ENCODE measurements at places on chromosomes 4 and X.
A peak's percentile ranks its signal among the peaks of the same experiment; 100 is the strongest.

DNA sequence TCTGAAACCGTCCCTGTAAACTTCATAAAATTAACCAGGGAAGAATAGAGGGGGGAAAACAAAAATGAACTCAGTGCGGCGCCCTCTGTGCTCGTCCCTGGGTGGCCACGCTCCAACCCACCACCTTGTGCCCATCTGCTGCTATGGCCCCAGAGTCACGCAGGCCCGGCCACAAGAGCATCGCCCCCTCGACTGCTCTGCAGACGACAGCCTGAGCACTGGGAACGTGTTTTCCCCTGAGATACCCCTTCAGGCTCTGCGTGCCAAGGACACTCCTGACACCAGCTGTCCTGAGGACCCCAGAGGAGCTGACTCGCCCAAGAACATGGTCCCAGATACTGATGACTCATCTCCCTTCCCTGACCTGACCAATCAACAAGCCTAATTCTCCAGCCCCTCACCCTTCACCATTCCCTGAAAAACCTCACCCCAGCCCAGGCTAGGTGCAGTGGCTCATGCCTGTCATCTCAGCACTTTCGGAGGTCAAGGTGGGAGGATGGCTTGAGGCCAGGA, 64.1 kb upstream of the GPR78 start:
- no peak for DNase-seq

GRCh38 chr4:12729384-12729783, 754.8 kb downstream of the RAB28 start:
- no peak for DNase-seq

- DNase-seq: no peak
Measured at GRCh38 chr4:86582410-86582809, 11.7 kb upstream of the PTPN13 start.

- no peak for DNase-seq
Measured at GRCh38 chrX:113522814-113523213, 682.2 kb upstream of the AMOT start.

DNA sequence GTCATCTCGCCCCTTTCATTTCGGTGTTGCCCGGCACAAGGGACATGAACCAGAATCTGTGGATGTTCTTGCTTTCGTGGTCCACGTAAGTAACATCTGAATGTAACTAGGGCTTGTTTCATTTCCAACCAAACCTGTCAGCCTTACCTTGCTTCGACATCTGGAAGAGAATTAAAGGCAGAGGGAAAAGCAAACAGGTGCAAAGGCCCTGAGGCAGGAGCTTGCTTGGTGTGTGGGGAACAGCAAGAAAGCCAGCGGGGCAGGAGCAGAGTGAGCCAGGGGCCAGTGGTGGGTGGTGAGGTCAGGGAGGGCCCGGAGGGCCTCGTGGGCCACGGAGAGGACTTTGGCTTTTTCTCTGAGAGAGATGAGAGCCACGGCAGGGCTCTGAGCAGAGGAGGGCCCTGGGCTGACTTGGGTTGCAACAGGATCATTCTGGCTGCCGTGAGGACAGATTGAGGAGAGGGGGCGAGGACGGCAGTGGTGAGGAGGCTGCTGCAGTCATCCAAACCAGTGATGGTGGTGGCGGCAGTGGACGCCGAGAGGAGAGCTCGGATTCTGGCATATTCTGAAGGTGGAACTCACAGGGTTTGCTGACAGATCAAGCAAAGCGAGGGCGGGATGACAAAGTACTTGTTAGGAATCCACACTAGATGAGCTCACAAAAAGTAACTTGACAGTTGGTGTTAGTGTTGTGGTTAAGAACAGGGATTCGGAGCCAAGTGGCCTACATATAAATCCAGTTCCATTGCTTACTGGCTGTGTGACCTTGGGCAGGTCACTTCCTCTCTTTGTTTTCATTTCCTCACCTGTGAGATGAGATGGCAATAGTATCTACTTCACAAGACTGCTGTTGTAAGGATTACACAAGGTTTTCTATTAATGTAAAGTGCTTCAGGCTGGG, 6.8 kb upstream of the WDR13 start:
- DNase-seq: no peak

DNA sequence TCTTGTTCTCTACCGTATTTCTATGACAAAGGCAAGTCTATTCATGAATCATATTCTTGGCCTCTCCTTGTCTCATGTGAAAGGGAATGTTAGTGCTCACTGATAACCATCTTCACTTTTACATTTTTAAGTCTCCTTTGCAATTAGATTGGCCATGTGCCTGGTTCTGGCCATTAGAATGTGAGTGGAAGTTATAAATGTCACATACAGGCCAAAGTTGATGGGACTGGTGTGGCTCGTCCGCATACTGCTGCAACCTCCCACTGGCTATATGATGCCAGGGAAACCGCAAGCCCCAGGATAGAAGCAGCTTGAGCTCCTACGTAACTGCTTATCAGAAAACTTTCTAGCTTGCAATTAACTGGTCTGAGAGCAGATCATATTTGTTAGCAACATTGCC, 86.1 kb downstream of the MAGEC1 start:
- peak; percentile 48 for DNase-seq

DNA sequence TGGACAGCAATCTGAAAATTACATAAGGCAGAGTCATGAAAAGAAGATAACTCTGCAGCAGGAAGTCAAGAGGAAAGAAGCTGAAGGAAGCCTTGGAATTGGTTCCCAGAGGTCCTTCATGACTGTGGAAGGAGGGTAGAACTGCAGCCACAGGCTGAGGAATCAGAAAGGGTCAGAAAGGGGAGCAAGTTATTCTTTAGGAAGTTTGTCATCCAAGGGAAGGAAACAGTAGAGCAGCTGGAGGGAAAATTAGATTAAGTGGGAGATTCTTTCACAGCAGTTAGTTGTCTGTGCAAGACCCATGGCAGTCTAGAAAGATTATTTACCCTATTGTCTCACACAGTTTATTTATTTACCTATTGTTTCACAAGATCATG, 9.3 kb upstream of the ADH1C start:
- DNase-seq: no peak

DNA sequence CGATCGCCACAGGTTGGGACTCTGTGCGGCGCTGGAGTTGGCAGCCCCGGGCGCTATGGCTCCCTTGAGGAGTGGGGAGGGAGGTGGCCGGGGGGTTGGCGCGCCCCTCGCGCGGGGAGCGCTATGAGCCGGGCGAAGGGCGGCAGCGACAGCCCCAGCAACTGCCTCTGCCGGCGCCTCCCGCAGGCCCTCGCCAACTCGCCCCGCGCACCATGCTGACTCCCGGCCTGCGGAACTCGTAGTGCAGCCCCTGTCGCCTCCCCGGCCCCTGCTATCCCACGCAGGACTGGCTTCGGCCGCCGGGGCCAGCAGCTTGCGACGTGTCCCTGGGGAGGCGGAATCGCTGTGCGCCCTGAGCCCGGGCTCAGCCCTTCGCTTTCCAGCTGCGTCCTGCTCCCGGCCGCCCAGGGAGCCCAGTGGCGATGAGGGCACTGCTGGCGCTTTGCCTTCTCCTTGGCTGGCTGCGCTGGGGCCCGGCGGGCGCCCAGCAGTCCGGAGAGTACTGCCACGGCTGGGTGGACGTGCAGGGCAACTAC, 415 bp downstream of the SHISA3 start:
- DNase-seq: no peak

DNA sequence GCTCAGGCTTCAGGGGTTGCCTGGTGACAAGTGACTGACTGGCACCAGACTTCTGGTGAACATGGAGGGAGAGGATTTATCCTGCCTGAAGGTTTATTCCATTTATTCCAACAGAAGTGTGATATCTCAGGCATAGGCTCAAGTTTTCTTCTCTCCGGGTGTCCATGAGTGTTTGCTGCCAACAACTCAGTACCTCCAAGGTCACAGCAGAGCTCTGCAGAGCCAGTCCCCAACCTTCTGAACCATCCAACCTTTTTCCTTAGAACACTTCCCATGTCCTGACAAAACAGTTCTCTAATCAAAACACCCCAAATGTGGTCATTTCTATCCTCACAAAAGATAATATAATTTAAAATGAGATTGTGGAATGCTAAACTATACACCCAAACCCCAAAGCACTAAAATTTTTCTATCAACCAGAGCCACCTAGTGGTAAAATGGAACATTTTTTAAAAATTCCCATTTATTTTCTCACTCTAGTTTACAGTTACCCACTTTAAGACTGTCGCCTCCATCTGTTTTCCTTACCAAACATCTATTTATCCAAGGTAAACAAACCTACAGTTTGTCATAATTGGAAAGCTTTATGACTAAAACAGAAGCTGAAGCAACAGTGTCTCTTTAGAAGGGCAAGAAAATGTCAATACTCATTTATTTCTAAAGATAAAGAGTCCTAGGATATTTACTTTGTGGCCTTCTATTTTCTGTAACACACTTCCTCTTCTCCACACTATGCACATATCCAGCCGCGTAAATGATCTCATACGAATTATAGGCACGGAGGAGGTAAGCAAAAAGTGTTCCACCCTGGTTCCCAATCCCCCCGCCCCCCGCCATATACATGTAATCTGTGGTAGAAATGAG, 39.5 kb downstream of the TMEM154 start:
- no peak for DNase-seq

DNA sequence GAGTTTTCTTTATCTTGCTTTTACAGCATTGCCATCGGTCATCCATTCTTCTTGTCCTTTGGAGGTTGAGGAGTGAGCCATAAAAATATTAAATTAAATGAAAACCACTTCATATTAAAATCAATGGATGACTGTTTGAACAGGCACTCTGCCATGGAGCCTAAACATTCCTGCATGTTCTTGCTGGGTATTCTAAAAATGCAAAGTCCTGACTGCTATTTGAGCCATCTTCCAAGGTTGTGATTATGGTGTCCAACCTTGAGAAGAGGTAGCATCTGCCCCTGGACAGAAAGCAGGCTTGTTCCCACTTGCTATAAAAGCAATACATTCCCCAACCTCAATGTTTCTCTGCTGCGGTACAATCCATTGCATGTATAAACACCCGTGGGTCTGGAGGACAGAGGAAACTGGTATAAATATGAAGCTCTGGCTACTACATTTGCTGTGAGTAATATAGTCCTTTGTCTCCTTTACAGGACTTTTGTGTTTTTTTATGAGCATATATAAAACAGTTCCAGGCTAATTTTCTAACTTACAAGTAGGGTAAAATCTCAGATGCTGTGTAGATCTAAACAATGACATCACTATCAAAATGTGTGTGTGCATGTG, 70.9 kb upstream of the FAT4 start:
- no peak for DNase-seq

GRCh38 chr4:72094059-72094797, 62.4 kb downstream of the NPFFR2 start:
- no peak for DNase-seq

GRCh38 chrX:105328773-105329172, 108.3 kb upstream of the TEX13A start:
- no peak for DNase-seq

Data from retinal pigment epithelial cell (primary cell).